ENCODE measurements at places on chromosomes 13 and 19.

GRCh38 chr13:22108283-22108942 is 437.5 kb downstream of the FGF9 start:
- DNase-seq, result no peak

GRCh38 chr19:39193803-39194202 is 3.0 kb upstream of the NCCRP1 start:
- peak; percentile 42 for DNase-seq

GRCh38 chr19:28655054-28655453 is 557.9 kb downstream of the UQCRFS1 start:
- DNase-seq, result no peak

DNA sequence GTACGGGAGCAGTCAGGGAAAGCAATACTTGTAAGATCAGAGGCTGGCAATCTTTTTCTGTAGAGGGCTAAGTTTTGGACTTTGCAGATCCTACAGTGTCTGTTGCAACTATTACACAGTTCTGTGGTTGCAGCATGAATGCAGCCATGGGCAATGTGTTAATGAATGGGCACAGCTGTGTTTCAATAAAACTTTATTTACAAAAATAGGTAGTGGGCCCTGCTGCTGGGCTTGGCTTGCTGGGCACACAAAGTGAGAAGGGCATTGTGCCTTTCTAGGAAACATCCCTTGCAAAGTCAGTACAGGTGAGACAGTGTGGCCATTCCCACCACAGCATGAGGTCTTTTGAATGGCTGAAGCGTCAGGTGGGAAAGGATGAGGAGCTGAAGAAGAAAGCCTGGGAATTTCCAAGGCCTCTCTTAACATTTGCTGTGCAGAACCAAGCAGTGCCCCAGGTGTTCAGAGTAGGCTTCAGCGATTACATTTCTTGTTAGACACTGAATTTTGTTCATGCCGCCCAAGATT is 9.1 kb downstream of the KL start:
- no peak for DNase-seq

DNA sequence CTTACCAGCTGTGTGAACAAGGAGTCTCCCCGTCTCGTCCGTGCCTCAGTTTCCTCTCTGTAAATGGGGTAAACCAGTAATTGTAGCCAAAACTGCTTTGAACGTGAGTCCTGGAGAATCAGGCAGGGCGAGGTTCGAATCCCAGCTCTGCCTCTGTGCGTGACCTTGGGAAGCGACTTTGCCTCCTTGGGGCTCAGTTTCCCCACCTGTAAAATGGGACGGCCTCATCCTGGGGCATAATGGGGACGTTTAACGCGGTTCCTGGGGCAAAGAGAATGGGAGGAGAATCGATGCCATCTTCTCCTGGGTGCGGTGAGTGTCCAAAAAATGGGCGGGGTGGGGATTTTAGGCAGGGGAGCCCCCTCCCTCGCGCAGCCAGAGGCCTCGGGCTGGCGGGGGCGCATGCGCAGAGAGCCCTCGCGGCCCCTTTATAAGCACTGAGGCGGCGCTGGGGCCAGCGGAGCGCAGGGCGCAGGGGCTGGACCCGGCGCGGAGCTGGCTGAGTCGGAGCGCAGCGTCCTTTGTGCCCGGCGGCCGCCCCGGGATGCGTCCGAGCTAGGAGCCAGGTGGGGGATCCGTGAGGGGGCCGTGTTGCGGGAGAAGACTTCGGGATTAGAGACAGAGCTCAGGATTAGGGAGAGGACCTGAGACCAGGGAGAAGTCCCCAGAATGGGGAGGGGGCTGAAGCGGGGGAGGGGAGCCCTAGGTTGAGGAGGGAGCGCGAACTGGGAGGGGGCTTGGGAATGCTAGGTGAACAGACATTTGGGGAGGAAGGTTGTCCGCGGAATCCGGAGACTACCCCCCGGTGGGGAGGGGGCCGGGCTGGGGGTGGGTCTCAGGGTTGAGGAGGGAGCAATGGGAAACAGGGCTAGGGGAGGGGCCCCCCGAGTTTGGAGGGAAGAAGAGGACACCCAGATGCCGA is at the start of gene NCAN:
Gene NCAN, plus strand, starts transcription at position 460 of the 922 bp plus-strand sequence. CDS start 4,996 bp downstream, outside the sequence.
- DNase-seq, result no peak

GRCh38 chr13:97953376-97953970 is at the start of gene IPO5:
Gene IPO5 (plus strand): TSS chr13:97953675. CDS start chr13:97976697, 23,022 bp downstream.
- no peak for DNase-seq

DNA sequence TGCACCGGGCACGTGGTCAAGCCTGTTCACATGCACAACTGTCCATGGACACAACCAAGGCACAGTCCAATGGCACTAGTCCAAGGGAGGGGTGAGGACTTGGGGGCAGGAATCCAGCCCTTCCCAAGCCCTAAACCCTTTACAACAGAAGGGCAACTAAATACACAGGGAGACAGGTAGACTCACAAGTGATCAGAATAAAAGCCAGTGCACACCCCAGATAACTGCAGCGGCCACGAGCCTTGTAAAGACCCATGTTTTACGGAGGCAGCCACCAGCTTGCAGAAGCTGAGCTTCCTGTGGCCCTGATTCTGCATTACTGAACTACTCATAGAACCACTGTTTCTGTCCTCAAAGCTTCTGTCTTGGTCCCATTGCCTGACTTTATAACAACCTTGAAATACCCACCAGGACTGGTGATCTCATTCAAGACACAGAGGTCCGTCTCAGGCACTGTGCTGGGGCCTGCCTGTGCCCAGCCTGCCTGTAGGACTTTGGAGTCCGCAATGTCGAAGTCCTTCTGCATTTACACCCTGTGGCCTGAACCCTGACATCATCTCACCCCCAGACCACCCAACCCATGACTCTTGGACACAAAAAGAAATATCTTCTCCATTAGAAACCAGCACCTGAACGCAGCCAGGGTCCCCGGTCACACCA is 181.2 kb downstream of the COL4A1 start:
- no peak for DNase-seq

- DNase-seq, result no peak
These were observed 152.6 kb upstream of the VSTM2B start for GRCh38 chr19:29372921-29373797.

- no peak for DNase-seq
These were observed 2.2 kb downstream of the LHFPL6 start for GRCh38 chr13:39600766-39601165.

DNA sequence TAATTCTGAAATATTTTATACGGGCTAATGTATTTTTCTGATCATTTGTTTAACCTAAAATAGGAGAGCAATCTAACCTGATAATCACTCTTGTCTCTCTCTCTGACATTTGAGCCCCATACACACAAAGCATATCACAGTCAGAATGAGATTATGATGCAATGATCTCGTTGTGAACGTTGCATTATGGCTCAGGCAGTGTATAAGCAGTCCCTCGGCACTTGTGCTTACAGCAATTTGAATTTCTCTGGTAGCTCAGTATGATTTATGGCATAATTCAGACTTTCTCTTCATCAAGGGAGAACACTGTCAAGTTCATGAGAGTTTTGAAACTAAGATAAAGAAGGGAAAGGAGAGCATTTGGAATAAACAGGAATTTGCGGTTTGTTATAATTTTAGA is 256.1 kb downstream of the DACH1 start:
- no peak for DNase-seq

DNA sequence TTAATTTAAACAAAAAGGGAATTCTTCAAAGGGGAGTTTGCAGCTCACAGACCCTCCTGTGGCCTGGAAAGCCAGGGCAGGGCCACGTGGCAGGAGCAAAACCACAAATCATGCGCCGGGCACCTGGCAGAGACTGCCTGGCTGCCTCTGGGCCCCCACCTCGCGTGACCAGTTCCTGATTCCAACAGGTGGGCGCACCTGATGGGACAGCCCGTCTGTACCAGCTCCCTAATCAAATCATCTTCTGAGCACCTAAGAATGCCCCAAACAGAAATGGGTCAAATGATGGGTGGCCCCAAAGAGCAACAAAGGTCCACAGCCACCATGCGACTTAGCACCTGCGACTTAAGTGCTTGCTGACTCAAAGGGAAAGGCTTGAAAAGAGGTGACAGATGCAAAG is 9.2 kb downstream of the TMTC4 start:
- DNase-seq, result no peak

- DNase-seq, result no peak
These were observed 17.2 kb upstream of the MCF2L start for GRCh38 chr13:112951674-112952371.
